ENCODE measurements at places on chromosomes 12 and 14.
A peak's percentile ranks its signal among the peaks of the same experiment; 100 is the strongest.

- DNase-seq, result no peak
These were observed 44.1 kb downstream of the SETD3 start for GRCh38 chr14:99436247-99437180.

DNA sequence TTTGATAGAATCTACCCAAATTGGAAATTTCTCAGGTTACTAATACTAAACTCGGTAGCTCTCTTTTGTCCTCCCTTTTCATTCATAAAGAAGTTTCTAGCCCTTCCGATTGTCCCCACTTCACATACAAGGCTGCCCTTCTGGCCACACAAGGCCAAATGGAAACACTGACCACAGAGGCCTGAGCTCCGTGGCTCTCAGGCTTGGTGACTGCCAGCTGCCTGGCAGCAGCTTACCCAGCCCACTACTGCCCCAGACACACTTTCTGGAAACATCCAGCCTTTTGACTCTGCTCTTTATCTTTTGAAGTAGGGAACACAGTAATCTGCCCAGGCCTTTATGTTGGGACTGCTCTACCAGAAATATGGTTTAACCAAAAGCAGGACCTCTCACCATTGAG, 167.2 kb downstream of the GCH1 start:
- DNase-seq, result no peak

- DNase-seq, result no peak
These were observed 22.7 kb upstream of the SRGAP1 start for GRCh38 chr12:63821781-63822251.

DNA sequence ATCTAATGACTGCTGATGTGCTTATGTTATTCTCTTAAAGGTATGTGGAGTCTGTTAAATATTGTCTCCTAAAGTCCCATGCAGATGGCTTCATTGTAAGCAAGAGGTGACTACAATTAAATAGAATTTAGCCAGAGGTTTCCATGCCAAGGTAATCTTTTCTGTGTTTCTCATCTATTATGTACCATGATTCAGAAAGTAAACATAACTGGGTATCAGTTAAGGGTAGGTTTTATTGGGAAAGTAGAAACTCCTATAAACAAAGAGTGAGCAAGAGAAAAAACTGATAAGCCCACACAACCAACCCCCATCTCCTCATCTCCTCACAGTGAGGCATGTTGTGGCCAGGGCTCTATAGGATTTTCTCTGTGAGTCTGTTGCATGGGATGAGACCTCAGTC, 611.7 kb downstream of the SNAPC1 start:
- peak; percentile 28 for DNase-seq

DNA sequence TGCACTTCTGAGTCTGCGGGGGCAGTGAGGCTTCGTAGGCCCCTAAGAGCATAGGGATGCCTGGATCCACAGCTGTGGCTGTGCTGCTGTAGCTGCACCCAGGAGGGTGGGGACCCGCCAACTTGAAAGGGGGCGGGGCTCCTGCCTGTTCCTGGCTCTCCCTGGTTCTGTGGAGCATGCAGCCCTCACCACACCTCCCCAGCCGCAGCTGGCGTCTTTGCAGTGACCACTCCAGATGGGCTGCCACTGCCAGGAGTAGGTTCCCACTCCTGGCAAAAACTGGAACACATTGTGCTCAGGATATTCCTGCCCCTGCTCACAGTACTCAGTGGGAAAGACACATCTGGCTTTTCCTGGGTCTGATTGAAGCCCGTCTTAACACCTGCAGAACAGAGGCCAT, 35.8 kb downstream of the TIMELESS start:
- no peak for DNase-seq

GRCh38 chr12:79409562-79409961, 281.2 kb downstream of the PAWR start:
- DNase-seq, result no peak

DNA sequence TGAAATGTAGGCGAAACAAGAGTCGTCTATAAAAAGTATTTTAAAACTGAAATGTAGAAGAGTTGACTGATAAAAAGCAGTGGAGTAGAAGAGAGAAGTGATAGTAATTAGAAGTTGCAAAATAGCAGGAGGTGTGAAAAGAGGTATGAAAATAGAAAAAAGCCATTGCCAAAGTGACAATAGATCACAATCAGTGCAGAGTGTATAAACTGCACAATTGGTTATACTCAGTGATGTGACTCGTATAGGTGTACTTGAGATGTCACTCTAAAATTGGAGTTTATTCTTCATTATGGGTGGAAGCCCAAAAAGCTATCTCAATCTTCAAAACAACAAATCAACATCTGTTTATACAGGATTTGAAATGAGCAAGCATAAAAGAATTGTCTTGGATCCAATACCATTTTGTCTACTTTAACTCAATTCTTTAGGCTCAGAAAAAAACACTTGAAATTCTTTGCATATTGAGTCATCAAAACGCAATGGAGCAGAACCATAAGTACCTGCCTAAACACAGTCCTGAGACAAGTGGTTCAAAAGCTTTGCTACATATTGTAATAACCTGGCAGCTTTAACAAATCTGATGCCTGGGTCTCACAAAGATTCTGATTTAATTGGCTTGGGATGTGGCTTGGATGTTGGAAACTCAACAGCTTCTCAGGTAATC, 8.8 kb downstream of the IKBIP start:
- no peak for DNase-seq

- no peak for DNase-seq
These were observed 381.4 kb downstream of the TMEM117 start for GRCh38 chr12:44217146-44217883.

GRCh38 chr14:33993246-33993645, 42.4 kb upstream of the EGLN3 start:
- no peak for DNase-seq

DNA sequence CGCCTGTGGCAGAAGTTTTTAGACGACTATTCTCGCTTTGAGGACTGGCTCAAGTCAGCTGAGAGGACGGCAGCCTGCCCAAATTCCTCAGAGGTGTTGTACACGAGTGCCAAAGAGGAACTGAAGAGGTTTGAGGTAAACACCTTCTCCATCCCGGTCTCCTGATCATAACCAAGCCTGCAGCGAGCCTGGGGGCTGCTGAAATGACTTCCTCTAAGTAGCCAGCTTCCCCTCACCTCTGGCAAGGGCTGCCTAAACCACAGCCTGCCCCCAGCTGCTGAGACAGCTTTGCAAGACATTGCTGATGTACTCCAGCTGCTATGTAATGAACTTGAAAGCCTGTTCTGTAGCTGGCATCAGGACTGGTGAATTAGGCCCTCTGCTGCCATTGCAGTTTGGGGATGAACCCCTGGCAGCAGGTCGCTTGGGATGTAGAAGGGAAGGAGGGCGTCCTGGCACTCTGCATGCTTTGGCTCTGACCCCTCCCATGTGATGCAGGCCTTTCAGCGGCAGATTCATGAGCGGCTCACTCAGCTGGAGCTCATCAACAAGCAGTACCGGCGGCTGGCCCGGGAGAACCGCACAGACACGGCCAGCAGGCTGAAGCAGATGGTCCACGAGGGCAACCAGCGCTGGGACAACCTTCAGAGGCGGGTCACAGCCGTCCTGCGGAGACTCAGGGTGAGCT, 84.6 kb downstream of the ESR2 start:
- DNase-seq, result no peak

DNA sequence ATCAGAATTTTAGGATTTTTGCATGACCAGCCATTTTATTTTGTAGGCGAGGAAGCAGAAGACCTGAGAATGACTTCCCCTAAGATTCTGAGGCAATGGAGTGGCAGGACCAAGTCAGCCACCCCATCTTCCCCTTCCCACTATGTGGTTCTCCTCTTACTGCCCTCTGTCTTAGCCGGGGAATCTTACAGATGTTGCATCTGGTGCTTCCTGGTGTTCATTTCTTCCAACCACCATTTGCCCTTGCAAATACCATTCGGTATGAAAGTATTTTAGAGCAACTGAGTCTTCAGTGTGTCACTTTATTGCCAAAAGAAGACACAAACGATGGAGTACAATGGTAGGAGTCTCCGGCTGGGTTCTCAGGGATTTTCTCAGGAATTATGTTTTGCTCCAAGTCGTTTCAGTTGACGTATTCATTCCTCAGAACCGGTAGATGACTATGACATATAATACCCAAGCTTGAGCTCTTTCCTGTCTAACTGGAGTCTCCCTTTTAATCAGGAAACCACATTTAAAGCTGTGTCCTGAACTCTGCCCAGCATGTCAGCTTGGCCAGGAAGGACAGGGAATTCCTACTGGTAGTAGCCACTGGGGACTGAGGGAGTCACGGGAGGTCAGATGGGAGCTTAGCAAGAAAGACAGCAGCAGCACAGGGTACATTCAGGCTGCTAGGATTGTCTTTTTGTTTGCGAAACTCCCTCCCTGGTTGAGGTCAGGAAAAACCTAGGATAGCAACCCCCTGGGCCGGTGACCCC, 87.0 kb downstream of the SAMD4A start:
- DNase-seq, result no peak

- no peak for DNase-seq
These were observed 38.8 kb upstream of the ATP23 start for GRCh38 chr12:57902478-57902969.

- no peak for DNase-seq
These were observed 456 bp upstream of the MDP1 start for GRCh38 chr14:24216345-24216699.

GRCh38 chr12:15600223-15600935, 188.8 kb downstream of the EPS8 start:
- no peak for DNase-seq

GRCh38 chr12:47078733-47079467, 521 bp upstream of the PCED1B start:
- no peak for DNase-seq

DNA sequence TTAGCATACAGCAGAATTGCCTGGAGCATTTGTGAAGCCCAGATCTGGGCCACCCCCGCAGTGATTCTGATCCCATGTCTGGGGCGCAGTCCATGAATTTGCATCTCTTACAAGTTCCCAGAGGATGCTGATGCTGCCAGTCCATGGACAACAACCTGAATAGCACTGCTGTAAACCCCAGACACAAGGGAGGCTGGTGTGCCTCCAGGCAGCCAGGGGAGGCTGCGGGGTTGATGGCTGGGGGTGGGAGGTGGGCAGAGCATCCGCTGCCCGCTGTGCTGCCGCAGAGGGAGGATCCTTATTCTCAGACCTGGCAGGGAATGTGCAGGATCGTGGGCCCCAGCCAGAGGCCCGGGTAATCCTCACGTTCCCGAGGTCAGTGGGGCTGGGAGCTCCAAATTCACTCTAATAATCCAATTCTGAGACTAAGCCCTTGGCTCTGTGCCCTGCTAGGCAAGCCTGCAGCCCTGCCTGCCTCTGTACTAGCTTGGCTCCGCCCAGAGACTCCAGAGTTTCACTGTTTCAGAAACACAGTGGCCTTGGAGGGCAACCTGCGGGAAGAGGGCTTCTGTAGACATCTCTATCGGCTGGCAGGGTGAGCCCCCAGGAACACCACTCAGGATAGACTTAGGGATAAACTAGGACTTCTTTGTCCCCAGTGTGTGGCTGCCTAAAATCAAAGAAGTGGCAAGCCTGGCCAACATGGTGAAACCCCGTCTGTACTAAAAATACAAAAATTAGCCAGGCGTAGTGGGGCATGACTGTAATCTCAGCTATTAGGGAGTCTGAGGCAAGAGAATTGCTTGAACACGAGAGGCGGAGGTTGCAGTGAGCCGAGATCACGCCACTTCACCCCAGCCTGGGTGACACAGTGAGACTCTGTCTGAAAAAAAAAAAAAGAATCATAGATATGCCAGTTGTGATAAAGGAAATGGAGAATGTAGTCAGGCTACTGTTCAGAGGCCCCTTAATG, 17.8 kb upstream of the MLEC start:
- DNase-seq, result no peak

DNA sequence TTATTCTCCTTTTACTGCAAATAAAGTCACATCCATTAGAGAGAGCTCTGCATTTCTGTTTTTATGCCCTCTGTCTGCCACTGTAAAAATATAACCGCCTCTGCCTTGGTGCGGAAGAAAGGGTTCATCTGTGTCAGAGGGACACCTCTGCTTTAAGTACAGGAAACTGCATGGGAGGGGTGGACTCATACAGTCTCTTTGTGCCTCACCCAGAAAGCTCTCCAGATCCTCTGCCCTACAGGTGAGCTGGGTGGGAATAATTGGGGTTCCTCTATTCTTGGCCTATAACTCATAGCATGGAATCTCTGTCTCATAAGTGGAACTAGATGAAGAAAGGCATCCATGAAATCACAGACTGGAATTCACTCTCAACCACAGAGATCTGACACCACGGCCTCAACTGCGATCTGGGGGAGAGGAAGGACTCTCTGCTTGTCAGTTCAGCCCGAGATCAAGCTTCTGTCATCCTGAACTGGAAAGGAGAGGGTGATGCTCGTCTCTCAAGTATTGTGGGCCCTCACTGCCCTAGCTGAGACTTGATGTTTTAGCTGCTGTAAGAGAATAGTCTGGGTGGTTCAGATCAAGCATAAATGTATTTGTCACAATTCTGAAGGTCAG, 702.3 kb downstream of the TMEM121 start:
- no peak for DNase-seq

DNA sequence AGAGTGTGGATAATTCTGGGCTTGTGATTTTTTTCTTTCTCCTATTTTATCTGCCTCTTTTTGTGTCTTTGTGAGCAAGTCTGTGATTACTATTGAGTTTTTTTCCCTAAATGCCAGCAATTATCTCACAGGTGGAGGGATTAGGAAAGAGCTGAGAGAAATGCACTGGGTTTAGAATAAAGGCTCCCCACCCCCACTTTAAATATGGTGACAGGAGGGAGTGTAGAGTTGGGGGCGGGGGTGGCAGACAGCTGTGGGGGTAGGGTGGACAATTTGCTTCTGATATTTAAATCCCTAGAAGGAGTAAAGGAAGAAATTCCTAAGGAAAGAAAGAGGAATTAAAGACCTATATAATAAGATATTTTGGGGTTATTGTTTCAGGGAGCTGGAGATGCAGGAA, 145.9 kb downstream of the NRXN3 start:
- DNase-seq, result no peak

GRCh38 chr12:131287015-131287937, 333.6 kb downstream of the ADGRD1 start:
- no peak for DNase-seq

GRCh38 chr12:121883315-121883660, 5.3 kb upstream of the PSMD9 start:
- DNase-seq, result no peak

DNA sequence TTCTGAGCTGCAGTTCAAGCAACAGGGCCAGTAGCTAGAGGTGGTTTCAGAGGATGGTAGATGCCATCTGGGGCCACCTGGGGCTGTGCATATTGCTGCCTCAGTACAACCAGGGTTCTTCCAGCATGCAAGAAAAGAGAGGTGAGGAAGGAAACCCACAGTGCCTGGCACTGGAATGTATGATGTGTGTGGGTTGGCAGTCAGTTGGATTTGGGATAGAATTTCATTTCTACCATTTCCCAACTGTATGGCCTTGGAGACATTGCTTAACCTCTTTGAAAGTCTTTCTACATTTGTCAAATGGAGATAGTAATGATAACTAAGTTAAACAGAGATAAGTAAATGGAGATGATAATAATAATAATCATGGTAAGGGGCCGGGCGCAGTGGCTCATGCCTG, 10.2 kb upstream of the LRRC10 start:
- DNase-seq, result no peak

DNA sequence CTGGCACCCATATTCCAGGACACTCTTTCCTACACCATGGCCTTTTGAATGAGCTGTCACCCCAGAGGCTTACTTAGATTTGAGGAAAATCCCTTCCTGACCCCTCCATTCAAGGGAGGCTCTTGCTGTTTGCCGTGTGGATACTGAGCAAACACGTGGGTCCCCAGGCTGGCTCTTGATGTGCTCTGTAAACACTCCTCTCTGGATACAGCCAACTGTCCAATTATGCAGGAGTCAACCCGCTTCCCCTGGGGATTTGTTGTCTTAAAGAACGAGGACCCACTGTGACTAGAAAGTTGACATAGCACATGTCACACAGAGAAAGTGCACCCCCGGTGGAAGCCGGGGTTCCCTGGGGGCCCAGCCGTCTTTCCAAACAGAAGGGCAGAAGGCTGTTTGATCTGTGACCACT, 75.8 kb upstream of the CEP83 start:
- DNase-seq, result no peak
